ENCODE measurements at places on chromosomes 3 and 15.
A peak's percentile ranks its signal among the peaks of the same experiment; 100 is the strongest.

- DNase-seq, result no peak
These were observed 52.3 kb downstream of the EPHB1 start for GRCh38 chr3:134847349-134847748.

DNA sequence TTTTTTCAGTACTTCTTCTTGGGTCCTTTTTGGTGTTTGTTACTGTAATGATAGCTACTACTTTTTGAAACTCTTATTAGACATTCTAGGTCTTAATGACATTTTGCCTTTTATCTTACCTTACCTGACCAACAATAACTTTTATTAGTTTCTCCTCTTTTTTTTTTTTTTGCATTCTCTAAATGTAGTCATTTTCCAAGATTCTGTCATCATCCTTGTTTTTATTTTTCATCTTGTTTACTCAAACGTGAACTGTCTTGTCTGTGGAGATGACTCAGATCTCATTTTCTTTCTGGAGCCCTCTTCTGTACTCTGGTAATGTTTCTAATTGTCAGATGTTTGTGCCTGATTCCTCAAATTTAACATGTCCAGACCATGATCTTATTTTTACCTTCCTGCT lies 2.9 kb downstream of the ABHD5 start:
- DNase-seq, result no peak

- DNase-seq, result peak; percentile 84
These were observed 68.7 kb upstream of the PLXNA1 start for GRCh38 chr3:126914226-126914625.

DNA sequence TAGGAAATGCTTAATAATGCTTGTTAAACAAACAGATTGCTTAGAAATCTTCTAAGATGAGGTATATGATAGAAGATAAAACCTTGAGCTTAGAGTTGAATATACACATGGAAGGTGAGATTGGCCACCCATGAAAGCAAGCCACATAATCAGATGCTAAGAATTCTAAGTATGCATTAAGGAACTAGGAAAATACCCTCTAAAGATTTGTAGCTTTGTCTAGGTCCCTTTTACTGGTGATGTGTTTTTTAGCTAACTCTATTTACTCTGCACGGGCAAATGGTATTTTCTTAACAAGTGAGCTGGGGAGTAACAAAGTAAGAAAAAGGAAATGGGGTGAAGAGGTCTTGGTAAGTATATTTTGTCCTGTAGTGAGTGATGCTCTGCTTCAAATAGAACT lies 310.3 kb downstream of the OXSM start:
- DNase-seq, result no peak

- DNase-seq, result no peak
These were observed 246.6 kb upstream of the PROK2 start for GRCh38 chr3:72031581-72031980.

DNA sequence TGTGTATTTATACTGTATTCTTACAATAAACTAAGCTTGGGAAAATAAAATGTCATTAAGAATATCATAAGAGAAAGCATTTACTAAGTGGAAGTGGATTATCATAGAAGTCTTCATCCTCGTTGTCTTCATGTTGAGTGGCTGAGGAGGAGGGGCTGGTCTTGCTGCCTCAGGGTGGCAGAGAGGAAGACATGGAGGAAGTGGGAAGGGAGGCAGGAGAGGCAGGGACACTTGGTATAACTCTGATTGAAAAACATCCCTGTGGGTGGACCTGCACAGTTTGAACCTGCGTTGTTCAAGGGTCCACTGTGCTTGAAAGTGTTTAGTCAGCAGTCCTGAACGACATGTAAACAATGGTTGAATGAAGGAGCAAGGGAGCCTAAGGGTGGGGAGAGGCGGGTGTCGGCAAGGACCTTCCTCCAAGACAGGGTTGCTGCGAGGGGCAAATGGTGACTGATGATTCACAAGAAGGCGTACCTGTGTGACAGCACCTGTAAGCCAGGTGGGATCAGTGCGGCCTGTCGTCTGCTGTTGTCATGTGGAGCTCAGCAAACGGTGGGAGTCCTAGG lies 103.8 kb upstream of the KLF13 start:
- DNase-seq, result peak; percentile 33

DNA sequence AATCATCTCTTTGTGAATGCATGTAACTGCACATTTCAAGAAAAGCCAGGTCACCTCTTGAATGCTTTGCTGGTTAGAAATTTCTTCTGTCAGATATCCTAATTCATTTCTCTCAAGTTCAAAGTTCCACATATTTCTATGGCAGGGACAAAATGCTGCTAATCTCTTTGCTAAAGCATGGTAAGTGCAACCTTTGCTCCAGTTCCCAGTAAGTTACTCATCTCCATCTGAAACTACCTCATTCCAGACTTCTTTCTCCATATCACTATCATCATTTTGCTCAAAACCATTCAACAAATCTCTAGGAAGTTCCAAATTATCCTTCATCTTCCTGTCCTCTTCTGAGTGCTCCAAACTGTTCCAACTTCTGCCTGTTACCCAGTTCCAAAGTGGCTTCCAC lies 230.6 kb downstream of the ZMAT3 start:
- no peak for DNase-seq

GRCh38 chr3:159236321-159236720 lies 434.5 kb downstream of the MFSD1 start:
- no peak for DNase-seq

GRCh38 chr15:27341780-27342343 lies 370.9 kb downstream of the GABRG3 start:
- DNase-seq, result no peak

GRCh38 chr3:124157748-124158147 lies 165.8 kb upstream of the ROPN1 start:
- DNase-seq, result no peak

DNA sequence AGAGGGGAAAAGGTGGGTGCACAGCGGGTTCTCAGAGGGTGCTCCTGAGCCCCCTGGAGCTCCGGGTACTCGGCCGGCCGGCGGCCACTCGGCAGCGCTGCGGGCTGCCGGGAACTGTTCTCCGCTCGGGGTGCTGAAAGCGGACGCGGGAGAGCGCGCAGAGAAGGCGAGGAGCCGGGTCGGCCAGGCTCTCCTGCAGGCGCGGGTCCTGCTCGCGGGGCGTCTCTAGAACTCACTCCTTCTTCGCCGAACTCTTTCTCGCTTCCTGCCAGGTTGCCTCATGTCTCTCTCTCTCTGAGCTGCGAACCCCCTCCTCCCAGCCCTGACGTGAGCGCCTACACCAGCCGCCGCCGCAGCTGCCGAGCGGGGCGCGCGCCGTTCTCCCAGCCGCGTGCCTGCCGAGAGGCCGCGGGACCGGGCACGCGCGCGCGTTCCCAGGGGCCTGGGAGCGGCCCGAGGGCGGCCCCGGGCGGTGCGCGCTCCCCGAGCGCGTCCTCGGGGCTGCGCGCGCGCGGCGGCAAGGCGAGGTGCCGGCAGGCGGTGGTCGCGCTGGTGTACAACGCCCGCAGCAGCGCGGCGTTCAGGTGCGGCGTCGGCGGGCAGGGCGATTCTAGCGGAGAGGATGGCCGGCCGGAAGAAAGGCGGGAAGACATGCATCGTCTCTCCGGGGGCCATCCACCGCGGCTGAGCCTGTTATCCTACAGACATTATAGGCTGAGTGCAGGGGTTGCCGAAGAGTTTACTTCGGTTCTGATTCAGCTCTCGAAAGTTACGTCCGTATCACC lies at the start of gene PEX5L:
PEX5L (minus strand) TSS at position 267 of the 785 bp plus-strand sequence. CDS start 338 bp downstream, outside the sequence.
- peak; percentile 91 for DNase-seq

GRCh38 chr15:101476756-101477155 lies 12.8 kb downstream of the PCSK6 start:
- DNase-seq, result no peak

DNA sequence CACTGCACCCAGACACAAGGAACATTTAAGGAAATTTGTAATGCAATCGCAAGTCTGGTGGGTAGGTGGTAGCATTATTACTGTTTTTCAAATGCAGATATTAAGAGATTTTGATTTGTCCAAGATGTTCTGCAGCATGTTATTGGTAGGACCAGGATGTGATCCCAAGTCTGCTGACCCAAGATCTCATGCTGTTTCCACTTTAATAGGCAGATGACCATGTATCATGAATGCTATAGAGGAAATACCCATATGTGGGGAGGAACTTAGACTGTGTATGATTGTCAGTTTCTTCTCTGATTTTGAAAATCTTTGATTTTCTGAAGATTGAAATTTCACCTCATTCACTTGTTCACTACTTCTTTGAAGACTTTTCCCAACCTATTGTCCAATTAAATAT lies 28.7 kb downstream of the ATP6V1A start:
- DNase-seq, result no peak

- no peak for DNase-seq
These were observed 1218.9 kb downstream of the ROBO2 start for GRCh38 chr3:78258798-78259197.

DNA sequence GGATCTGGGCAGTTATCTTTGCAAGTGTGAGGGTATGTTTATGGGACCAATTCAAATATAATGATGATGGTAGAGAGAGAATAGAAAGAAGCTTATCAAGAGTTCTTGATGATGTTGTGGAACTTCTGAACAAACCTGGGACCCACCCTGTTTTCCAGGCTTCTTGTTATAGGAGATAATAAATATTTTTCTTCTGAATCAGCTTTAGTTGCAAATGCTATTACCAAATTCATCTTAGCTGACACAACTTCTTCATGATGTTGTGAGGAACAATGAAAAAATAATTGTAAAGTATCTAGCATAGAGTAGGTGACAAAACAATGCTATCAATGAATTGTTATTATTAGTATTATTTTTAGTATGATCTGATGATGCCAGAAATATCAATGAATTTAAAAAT lies 43.5 kb upstream of the PTX3 start:
- DNase-seq, result no peak

DNA sequence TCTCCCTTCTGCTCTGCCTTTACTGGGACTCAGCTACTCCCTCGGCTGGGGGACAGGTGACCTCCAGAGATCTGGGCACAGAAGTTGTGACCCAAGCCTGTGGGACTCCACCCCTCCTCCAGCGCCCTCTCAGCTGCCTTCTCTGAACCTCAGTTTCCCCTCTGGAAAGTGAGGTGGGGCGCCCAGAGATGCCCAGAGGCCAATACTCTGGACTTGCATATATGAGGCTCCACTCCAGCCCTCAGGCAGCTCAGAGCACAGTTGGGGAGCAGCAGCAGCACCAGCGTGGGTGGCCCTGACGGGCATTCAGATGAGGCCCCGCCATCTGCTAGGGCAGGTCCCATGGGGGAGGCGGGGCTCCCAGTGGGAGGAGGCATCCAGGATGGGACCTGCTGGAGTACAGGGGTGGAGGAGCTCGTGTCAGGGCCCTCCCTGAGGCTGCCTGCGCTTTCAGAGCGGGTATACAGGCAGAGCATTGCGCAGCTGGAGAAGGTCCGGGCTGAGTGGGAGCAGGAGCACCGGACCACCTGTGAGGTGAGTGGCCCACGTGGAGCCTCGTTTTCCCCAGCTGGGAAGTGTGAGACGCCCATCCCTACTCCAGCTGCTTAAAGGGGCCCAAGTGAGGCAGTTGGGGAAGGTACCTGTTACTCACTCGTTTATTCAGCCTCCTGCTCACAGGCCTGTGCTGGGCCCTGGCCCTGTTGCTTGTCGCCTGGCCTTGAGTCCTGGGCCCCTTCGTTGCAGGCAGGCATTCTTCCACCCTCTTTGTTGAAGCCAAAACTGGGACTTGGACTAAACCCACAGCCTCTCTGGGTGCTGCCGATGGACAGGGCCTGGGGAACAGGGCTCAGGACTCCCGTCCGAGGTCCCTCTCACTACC lies 35.4 kb downstream of the PSTPIP1 start:
- DNase-seq, result peak; percentile 94

DNA sequence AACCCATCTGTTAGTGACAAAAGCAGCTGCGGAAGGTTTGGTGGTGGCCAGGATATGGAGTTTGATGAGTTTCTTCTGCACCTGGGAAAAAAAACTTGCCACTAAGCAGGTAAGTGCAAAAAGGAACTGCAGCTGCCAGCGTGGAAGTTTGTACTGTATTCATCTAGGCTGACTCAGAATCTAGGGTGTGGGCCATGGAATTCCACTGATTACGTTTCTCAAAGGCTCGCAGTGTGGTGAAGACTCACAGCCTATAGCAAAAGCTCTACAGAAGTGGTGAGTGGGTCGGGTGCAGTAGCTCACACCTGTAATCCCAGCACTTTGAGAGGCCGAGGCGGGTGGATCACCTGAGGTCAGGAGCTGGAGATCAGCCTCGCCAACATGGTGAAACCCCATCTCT lies 334.6 kb upstream of the GRM7 start:
- DNase-seq, result no peak

GRCh38 chr3:63934041-63934866 lies 22.1 kb upstream of the SCAANT1 start:
- no peak for DNase-seq

DNA sequence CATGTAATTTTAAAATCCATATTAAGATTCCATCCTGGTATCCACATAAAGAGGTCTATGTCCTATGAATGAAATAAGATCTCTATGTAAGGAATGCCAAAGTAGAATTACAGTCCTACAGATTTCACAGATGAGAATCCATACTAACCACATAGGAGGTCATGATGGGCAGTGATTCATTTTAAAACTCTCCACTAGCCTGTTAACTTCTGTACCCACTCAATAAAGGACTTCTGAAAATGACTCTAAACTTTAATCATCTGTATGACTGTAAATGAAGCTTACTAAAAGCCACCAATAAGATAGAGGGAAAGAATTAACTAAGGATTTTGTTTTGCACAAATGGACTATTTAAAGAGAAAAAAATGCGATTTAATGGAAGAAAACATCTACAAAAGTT lies 28.7 kb downstream of the MORC1 start:
- no peak for DNase-seq

DNA sequence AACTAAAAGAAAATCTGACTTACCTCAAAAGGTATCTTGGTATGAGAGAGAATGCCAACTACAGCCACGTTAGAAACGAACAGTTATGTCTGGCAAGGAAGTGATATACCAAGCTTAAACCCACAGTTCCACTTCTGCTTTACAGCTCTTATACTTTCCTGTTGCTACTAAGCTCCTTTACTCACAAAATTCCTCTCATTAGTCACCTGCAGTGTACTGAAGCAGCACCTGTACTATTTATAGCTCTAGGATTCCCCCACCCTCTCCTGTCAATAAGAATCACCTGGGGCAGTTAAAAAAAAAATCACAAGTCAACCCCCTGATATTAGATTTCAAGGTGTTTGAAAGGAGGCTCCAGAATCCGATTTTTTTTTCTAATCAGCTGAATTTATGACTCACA lies 2.9 kb upstream of the TMEM266 start:
- DNase-seq, result peak; percentile 46

GRCh38 chr15:100350434-100351226 lies 8.9 kb upstream of the ADAMTS17 start:
- no peak for DNase-seq

GRCh38 chr3:61926923-61927322 lies 365.6 kb downstream of the PTPRG start:
- DNase-seq, result no peak

- DNase-seq, result no peak
These were observed 98.4 kb upstream of the LINGO1 start for GRCh38 chr15:77731067-77731466.

DNA sequence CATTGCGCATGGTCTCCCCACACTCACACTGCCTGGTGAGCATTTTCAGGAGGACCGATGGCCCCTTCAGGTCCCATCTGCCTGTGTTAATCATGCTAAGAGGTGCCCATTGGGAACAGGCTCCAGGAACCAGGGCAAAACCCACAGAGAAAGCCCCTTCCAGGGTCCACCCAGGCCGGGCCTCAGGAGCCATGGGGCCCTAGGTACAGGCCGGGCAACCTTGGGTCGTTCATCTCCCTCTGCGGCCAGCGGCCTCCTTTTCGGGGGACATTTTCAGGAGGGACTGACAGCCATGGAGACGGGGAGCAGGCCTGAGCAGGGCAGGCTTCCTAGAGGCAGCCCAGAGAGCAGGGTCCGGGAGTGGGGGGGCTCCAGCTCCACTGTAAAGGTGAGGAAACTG lies 68.0 kb upstream of the TAMM41 start:
- no peak for DNase-seq
